Activated CD8-positive, alpha-beta memory T cell treated with anti-CD3 and anti-CD28 coated beads for 4 hours (primary cell): ENCODE measurements at places on chromosomes 7 and 10.

DNA sequence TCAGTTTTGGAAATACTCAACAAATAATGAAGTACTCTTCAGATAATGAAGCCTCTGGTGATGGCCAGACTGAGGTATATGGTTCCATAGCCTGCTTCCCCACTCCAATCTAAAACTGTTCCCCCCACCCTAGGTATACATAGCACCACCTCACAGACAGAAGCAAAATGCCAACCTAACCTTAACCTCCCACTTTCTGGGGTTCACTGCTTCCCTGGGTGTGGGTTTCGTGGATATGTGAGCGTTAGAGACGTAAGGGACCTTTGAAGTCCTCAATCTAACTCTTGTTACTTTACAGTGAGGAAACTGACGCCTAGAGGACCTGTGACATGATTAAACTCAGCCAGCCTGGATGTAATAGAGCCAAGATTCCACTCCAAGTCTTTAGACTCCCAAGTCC, 1.4 kb downstream of the RHBDD2 start:
- no peak for DNase-seq

DNA sequence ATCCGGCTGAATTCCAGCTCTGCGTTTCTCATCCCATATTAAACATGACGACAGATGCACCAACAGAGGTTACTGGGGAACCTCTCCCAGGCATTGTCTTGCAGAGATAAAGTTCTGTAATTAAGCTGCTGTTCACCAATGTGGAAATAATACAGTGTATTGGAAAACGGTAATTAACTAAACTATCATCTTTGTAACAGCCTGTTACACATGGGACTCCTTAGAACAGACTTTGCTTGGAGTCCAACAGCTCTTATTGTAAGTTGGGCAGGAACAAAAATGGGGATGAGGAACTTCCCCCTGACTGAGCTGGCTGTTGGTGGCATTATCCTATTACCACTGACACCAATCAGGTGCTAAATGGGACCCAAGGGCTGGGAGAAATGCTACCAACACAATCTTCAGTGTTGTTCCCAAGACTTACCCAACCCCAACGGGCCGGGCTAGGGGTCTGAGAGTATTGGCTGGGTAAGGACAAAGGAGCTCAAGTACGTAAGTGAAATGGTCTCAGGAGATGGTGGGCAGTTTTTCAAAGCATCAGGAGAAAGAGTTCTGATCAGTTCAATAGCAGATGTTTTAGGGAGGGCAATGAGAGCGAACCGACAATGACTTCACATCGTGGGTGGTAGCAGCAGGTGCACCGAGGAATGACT, 759.4 kb downstream of the GRID1 start:
- no peak for DNase-seq

- no peak for DNase-seq
Measured at GRCh38 chr7:132609906-132610520, 33.7 kb upstream of the PLXNA4 start.

DNA sequence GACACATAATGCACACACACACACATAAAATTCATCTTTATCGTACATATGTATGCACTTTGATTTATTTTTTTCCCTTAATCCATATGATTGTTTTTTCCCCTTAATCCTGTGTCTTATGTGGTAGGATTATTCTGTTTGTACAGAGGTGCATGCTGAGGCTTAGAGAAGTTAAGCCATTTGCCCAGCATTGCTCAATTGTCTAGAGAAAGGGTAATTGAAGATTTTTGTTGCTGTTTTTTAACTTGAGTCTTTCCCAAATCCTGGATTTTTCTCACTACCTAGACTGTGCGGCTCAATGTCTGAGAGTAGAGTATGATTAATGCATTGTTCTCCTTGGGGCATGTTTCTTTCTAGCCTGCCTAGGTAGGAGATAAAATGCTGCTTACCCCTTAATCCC, 35.0 kb downstream of the WBP1L start:
- DNase-seq: no peak

DNA sequence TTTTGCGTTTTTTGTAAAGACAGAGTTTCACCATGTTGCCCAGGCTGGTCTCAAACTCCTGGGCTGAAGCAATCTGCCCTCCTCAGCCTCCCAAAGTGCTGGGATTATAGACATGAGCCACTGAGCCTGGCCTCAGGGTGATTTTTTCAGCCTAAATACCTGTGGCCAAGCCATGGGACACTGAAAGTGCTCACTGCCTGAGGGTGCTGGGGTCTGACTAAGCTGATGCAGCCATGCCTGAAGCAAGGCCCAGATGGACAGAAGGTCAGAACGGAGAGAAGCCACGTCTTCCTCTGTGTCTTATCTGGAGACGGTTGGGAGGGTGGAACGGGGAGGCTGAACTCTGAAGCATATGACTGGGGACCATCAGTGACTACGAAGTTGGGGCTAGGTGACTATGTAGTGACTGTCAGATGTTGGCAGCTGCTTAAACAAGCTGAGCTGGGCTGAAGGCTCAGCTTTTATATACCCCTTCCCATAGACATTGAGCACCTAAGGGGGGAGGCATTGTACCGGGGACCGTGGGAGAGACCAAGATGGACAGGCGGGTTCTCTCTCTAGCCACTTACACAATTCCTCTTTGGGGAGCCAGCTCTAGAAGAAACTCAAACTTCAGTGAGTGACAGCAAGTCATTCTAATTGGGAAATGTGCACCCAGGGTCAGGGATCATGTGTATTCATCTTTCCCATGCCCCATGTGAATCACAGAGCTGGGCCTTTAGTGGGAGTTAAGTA, 73.3 kb upstream of the HABP2 start:
- DNase-seq: no peak

DNA sequence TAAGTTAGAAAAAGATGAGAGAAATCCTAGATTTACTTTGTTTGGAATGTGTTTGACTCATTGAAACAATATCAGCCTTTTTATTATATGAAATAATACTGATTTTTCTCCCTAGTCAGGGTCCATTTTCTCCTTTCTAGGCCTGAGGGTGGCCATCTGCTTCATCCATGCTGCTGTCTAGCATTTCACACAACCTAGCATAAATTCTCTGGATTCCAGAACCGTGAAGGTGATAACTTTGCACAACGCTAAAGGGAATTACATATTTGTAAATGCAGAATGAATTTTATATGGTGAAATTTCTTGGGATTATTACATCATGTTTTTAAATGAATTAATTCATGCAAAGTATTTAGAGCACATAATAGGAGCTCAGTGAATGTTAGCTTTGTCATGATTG, 505.1 kb downstream of the INHBA start:
- DNase-seq: no peak

GRCh38 chr10:63633677-63634487, 112.7 kb downstream of the REEP3 start:
- DNase-seq: no peak

DNA sequence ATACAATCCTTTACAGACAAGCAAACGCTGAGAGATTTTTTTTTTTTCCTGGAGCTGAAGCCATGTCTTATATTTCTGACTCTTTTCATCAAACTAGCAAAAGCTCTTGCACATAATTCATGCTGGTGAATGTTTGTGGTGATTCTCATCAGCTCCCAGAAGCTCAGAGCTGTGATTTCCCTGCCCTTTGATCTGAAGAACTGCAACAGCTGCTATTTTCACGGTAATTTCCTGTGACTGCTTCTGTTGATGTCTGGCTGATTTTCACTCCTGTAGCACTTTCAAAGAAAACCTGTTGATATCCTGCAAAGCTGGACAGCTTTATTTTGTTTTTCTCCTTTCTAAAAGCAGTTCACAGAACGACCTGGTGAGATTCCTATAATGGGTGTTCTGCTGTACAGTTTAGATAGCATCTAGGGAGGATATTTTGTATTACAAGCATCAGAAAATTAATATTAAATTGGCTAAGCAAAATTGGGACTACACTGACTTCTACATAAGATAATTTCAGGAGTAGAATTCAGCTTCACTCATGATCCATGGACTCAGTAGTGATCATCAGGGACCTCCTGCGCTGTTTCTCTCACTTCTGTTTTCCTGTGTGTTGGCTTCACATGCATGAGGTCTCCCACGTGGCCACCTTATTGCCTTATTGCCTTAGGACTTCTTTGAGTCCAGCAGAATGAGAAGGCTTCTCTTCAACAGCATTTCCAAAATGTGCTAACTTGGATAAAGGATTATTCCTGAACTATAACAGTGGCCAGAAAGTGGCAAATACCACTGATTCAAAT, 1111.6 kb upstream of the SORCS1 start:
- no peak for DNase-seq

- no peak for DNase-seq
Measured at GRCh38 chr7:43014406-43014805, 82.2 kb downstream of the MRPL32 start.

DNA sequence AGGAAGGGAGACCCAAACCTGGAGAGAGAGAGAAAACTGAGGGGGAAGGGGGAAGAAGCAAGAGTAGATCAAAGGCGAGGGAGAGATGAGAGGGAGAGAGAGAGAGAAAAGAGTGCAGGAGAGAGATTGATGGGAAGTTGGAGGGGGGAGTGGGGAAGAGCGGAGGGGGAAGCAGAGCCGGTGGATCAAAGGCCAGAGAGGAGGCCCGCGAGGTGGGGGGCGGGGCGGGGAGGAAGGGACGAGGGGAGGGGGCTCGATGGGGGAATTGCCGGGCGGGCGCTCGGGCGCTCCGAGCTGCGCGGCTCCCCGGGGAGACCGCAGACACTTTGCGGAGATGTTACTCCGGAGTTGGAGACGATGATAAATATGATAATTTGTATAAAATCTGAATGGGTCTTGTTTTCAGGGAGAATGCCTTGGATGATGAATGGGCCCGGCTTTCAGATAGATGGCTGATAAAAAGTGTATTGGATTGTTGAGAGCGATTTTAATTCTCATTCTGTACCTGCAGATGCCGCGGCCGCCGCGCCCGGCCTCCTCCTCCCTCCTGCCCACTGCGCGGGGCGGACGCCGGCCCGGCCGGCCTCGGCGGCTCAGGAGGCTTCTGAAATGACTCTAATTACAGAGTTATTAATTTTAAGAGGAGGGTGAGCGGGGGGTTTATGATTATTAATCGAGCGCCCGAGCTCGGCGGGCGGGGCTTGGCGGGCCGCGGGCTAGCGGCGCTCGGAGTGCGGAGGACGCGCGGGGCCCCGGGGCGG, 21.4 kb upstream of the PAX2 start:
- DNase-seq: no peak

GRCh38 chr10:122140461-122140902, 130.6 kb upstream of the BTBD16 start:
- DNase-seq: no peak

- DNase-seq: no peak
Measured at GRCh38 chr10:30556189-30556588, 73.4 kb downstream of the LYZL2 start.

DNA sequence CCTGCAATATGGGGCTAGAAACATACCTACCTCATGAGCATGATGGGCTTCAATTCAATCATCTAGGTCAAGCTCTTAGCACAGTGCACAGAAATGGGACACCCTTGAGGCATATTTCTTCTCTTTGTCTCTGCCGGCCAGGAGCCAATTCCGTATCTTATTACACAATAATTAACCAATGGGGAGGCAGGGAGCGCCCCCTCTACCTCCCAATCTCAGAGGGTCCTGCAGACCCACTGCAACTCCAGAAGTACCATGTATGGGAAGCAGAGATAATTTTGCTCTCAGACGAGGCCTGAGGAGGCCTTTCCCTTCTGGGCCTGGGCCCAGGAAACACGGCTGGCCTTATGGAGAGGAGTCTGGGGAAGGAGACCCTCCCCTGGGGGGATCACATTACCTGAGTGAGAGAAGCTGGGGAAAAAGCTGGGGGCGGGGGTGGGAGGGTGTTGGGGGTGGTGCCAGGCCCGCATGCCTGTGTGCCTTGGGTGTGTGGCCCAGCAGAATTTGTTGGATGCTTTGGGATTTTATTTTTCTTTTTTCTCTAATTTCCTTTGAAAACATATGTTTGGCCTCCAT, 155.5 kb downstream of the UBE2H start:
- no peak for DNase-seq

GRCh38 chr10:8112230-8112905, 57.9 kb downstream of the GATA3 start:
- DNase-seq: no peak

DNA sequence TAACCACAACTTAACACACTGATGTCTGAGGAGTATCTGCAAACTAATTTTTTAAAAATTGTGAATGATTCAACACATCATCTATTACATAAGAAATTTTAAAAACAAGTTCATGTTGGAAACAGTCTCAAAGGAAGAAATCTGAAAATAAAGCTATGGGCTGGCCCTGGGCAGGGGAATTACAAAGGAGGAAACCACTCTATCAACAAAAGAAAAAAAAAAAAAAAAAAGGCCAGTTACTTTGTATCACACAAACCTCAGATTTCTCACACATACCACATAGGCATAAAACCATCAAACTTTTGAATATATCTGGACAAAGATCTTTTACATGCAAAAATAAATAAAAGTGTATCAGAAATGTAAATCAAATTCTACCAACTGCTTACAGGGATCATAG, 20.8 kb downstream of the TIAL1 start:
- DNase-seq: no peak

GRCh38 chr10:48470115-48470892, 134.6 kb downstream of the ARHGAP22 start:
- DNase-seq: no peak

- no peak for DNase-seq
Measured at GRCh38 chr7:123440101-123440548, 94.3 kb downstream of the IQUB start.

- no peak for DNase-seq
Measured at GRCh38 chr7:151452680-151453325, 12.9 kb upstream of the CRYGN start.

DNA sequence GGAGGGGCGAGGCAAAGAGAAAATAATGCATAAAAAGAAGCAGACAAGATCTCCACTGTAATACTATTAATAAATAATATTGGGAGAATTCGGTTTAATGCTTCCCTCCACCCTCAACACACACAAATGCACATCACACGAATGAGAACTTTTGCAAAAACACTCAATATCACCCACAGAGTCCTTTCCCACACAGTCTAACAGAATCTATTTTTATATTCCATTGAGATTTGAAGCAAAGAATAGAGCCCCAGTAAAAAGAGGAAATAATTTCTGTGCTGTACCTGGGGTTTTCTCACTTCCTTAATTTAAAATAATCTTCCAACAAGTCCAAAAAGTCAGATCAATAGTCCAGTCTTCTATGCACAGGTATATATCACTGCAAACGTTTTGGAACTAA, 17.0 kb downstream of the PIK3AP1 start:
- DNase-seq: no peak

- DNase-seq: no peak
Measured at GRCh38 chr7:92751902-92752901, 84.2 kb downstream of the CDK6 start.

- DNase-seq: no peak
Measured at GRCh38 chr10:34185998-34186397, 629.1 kb downstream of the PARD3 start.

- DNase-seq: no peak
Measured at GRCh38 chr7:151784853-151785680, 91.8 kb downstream of the PRKAG2 start.

- no peak for DNase-seq
Measured at GRCh38 chr7:12731214-12731656, 43.8 kb downstream of the ARL4A start.

- no peak for DNase-seq
Measured at GRCh38 chr7:41696323-41696916, 6.5 kb downstream of the INHBA start.

DNA sequence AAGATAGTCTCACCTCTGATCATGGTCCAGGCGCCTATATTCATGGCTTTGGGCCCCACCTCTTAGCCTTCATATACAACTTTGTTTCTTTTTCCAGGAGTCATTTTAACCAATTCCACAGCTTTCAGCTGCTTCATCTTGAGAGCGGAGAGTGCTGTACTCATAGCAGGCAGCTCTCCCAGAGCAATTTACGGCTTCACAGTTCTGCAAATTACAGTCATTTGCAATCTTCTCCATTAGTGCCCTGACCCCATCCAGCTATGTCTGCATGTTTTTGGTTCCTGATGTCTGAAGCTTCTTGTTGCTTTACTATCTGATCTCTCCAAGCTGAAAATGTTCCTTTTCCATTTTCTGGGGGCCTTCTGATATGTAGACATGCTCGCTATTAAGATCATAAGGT, 18.0 kb upstream of the MEST start:
- DNase-seq: no peak
